Progenitor cell of endocrine pancreas (in vitro differentiated cells): ENCODE measurements at places on chromosomes 1 and 21. TPM values are rescaled to one million over a fixed set of nuclear protein-coding genes. Genes with fewer than 3 reads are reported as not detected.
A peak's percentile ranks its signal among the peaks of the same experiment; 100 is the strongest.

FMOD gene
- total RNA-seq, result 2.5 and 3.1 TPM in 2 replicates

- H3K27ac ChIP-seq, result no peak overlapping the region
- H3K27me3 ChIP-seq, result peaks cover 3% of the 10 kb centered on the region
- no peaks in the 10 kb centered on the region for H3K36me3 ChIP-seq
- no peak for DNase-seq
- H3K4me1 ChIP-seq, result no peaks in the 10 kb centered on the region
- H3K4me3 ChIP-seq, result no peak overlapping the region
These were observed 102.8 kb upstream of the GALNT2 start for GRCh38 chr1:229964281-229964680.

DNA sequence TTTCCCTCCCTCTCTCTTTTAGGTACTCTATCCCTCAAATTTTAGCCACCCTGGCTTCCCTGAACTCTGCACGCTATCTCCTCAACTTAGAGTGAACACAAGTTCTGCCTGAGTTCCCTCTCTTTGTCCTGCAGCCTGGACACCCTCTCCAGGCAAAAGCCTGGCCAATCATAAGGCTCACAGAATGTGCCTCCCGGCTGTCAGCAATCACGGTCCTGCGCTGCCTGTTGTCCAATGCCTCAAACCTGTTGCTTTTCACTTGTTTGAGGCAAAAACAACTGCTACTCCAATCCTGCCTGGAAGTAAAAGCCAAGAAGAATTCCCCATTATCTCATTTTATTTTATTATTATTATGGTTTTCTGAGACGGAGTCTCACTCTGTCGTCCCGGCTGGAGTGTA, 66.1 kb downstream of the LGR6 start:
- H3K36me3 ChIP-seq, result no peaks in the 10 kb centered on the region
- DNase-seq, result no peak
- no peak overlapping the region for H3K27ac ChIP-seq
- no peak overlapping the region for H3K4me3 ChIP-seq

ANXA9 gene
- 3.5 TPM in 2 replicates for total RNA-seq

PTAFR gene
- 0.19 and 0.27 TPM in 2 replicates for total RNA-seq

GRCh38 chr21:45255381-45256020, 32.2 kb downstream of the POFUT2 start:
- H3K4me1 ChIP-seq, result no peaks in the 10 kb centered on the region
- H3K36me3 ChIP-seq, result no peaks in the 10 kb centered on the region
- no peak overlapping the region for H3K4me3 ChIP-seq
- H3K27me3 ChIP-seq, result peaks cover 10% of the 10 kb centered on the region
- H3K27ac ChIP-seq, result no peak overlapping the region
- DNase-seq, result peak; percentile 9

DNA sequence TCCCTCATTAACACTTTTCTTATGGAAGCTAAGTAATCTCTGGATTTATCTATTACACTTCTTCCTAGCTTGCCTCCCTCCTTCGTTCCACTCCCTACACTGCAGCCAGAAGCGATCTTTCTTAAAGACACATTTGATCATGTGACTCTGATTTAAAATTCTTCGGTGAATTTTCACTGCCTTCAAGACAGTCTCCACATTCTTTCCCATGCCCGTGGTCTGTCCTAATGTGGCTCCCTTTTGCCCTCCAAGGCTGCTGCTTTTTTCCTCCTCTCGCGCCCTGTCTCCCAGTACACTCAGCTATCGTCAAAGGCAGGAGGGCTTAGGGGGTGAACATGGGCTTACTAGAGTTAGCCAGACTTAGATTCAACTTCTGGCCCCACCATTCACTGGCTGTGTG, 64.4 kb downstream of the SDCCAG8 start:
- no peak for DNase-seq
- peaks cover 8% of the 10 kb centered on the region for H3K4me1 ChIP-seq
- peaks cover 19% of the 10 kb centered on the region for H3K36me3 ChIP-seq
- H3K27ac ChIP-seq, result no peak overlapping the region

GRCh38 chr1:150536836-150537731, 12.1 kb upstream of the ADAMTSL4 start:
- peaks cover 17% of the 10 kb centered on the region for H3K4me1 ChIP-seq
- H3K36me3 ChIP-seq, result no peaks in the 10 kb centered on the region
- peak overlapping the region; percentile 59 for H3K27ac ChIP-seq
- no peaks in the 10 kb centered on the region for H3K27me3 ChIP-seq
- no peak for DNase-seq

ATP5PF gene
- total RNA-seq, result 138 and 144 TPM in 2 replicates

- H3K36me3 ChIP-seq, result peaks cover 6% of the 10 kb centered on the region
- no peak overlapping the region for H3K4me3 ChIP-seq
- H3K4me1 ChIP-seq, result peaks cover 3% of the 10 kb centered on the region
- H3K27me3 ChIP-seq, result no peaks in the 10 kb centered on the region
These were observed 76.1 kb upstream of the IRF2BP2 start for GRCh38 chr1:234686035-234686434.

GRCh38 chr1:32884726-32885125, 1.6 kb upstream of the HPCA start:
- H3K4me3 ChIP-seq, result no peak overlapping the region
- DNase-seq, result no peak
- no peak overlapping the region for H3K27ac ChIP-seq
- H3K27me3 ChIP-seq, result peaks cover 64% of the 10 kb centered on the region
- H3K4me1 ChIP-seq, result no peaks in the 10 kb centered on the region

DNA sequence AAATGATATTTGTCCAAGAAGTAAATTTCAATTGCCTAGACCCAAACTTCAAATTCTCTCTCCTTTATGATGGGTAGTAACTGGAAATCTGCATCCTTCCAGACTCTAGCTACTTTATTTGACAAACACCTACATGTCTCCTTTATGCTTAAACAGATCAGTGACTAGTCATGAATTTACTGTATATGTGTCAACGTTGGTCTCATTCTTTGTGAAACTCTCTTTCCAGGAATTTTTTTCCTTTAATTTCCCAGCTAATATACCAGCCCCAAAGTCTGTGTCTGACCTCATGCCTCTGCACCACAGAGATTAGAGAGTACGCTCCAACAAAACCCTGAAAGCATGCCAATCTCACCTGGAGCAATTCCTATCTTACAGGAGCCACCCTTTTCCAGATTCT, 811.2 kb upstream of the NCAM2 start:
- H3K36me3 ChIP-seq, result peaks cover 2% of the 10 kb centered on the region
- no peak overlapping the region for H3K4me3 ChIP-seq
- H3K4me1 ChIP-seq, result no peaks in the 10 kb centered on the region
- H3K27me3 ChIP-seq, result no peaks in the 10 kb centered on the region
- no peak overlapping the region for H3K27ac ChIP-seq
- DNase-seq, result no peak

GJA8 gene
- total RNA-seq, result not detected in 2 replicates

HORMAD1 gene
- not detected in 2 replicates for total RNA-seq

DNA sequence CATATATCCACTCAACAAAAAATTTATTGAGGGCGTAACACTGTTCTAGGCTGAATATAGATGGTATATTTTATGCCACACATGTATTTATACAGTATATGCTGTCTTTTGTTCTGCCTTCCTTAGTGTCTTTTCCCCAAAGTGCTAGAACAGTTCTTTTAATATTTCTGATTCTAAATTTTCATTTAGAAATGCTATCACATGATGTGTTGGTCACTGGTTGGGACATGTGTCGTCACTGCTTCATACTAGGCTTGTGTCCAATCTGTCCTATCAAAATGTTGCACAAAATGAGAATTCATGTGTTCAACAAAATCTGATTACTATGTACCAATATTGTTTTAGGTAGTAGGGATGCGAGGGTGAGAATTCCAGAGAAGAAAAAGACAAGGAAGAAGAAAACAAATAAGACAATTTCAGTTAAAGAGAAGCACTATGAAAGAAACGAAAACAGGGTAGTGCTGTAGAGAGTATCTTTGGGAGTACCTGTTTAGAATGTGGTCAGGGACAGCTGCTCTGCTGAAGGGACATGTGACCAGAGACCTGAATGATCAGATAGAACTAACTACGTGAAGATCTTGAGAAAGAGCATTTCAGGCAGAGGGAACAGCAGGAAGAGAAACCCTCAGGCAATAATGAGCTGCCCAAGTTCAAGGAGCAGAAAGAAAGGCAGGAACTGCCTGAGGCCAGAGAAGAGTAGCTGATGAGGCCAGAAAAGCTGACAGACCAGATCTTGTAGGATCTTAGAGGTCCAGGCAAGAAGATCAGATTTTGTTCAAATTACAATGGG, 1.3 kb downstream of the KMO start:
- peaks cover 10% of the 10 kb centered on the region for H3K4me1 ChIP-seq
- H3K27ac ChIP-seq, result no peak overlapping the region
- no peaks in the 10 kb centered on the region for H3K36me3 ChIP-seq
- H3K27me3 ChIP-seq, result no peaks in the 10 kb centered on the region
- no peak overlapping the region for H3K4me3 ChIP-seq

DNA sequence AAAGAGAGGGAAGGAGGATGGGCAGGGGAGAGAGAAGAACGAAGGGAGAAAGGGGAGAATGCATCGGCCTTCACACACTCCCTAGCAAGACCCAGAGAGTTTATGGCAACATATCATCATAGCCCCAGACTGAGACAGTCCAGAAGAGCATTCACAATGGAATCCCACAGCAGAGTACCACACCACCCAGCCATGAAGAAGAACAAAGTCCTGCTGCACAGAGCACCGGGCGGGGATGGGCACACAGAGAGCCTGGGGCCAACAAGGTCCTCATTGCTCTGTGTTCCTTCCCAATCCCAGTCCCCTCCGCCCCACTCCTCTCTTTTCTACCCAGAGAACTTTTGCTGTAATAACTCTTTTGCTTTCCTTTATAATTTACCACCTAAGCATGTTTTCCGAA, 118.1 kb upstream of the TMPRSS2 start:
- H3K4me1 ChIP-seq, result no peaks in the 10 kb centered on the region
- peaks cover 3% of the 10 kb centered on the region for H3K27me3 ChIP-seq
- no peak overlapping the region for H3K27ac ChIP-seq
- DNase-seq, result no peak

DNA sequence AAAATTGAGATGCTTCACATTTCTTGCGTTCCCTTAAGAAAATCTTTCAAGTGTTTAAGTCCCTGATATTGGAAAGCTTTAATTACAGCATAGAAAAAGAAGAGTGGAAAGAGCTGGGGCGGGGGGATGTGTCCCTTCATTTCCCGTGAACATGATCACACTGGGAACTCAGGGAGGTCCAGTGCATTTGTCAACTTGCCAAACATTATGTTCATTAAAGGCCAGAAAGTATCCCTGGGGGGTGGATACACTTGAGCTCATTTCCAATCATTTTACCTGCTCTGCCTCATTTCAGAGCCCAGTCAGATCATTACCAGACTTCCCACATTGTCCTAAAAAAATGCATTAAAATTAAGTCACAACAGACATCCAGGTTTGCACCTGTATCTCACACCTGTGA, 123.6 kb upstream of the KCNJ15 start:
- no peak overlapping the region for H3K27ac ChIP-seq
- no peaks in the 10 kb centered on the region for H3K36me3 ChIP-seq
- DNase-seq, result no peak
- no peak overlapping the region for H3K4me3 ChIP-seq
- H3K27me3 ChIP-seq, result peaks cover 9% of the 10 kb centered on the region
- no peaks in the 10 kb centered on the region for H3K4me1 ChIP-seq
